Upper lobe of left lung (tissue), 6 donors: ENCODE measurements at places on chromosomes 16 and 17.

- no peak for DNase-seq
Measured at GRCh38 chr16:61421111-61421510, 615.1 kb downstream of the CDH8 start.

- no peak for DNase-seq
Measured at GRCh38 chr17:48818361-48818841, 1.4 kb upstream of the TTLL6 start.

GRCh38 chr17:12422651-12423050 lies 243.0 kb upstream of the MYOCD start:
- peak; percentile 39 for DNase-seq

DNA sequence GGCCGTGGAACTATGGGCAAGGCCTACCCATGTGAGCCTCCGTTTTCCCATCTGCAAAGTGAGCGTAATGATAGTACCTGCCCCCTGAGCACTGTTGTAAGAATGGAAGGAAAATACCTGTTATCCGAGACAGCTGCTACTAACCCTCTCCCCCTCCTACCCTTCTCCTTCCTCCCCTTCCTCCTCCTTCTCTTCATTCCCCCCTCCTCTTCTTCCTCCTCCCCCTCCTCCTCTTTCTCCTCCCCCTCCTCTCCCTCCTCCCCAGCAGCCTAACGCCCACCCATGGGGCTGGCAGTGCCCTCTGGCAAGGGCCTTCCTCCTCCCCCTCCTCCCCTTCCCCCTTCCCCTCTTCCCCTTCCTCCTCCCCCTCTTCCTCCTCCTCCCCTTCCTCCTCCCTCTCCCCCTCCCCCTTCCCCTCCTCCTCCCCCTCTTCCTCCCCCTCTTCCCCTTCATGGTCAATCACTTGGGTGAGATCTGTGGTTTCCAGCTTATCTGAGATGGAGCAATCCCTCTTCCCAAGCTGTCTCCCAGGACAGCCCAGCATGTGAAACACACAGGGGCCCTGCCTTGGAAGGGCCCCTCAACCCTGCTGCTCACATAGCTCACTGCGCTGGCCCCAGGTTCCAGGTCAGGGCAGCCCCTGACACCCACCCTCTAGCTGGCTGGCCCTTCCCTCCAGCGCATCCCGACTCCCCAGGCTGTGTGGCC lies 6.4 kb downstream of the ZFPM1 start:
- DNase-seq = no peak

- no peak for DNase-seq
Measured at GRCh38 chr16:1311738-1312466, 2.5 kb downstream of the UBE2I start.

- DNase-seq = peak; percentile 79
Measured at GRCh38 chr17:79809530-79810129, 12.8 kb upstream of the CBX8 start.

- DNase-seq = no peak
Measured at GRCh38 chr17:737561-738113, 5.2 kb downstream of the TLCD3A start.

DNA sequence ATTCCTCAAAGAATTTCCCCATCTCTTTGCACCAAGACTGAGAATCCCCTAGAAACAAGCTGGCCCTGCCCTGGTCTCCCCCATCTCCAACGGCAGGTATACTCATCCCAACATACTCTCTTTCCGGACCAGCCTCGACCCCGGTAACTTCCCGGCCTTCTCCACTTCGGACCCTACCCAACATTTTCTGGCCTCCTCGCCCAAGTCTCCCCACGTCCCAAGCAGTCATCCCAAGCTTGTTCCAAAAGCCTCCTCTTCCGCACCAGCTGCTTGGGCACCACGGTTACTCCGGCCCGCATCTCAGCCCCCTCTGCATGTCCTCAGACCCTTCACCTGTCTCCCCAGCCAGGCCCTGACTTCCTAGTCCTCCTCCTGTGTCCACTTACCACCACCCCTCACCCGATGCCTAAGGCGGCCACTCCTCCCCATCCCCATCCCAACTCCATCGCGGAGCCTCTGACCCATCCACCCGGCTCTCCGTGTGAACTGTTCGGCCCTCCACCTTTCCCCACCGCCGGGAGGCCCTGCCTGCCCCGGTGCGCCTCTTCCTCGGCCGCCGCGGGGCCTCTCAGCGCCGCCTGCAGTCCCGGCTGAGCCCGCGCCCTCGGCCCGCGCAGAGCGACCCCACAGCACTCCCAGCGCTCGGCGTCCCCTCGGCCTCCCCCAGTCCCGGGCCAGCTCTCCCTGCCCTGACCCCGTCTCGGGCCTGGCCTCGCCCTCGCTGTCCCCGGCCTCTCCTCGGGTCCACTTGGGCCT lies 994 bp downstream of the PITPNA start:
- DNase-seq = no peak

GRCh38 chr17:48747445-48748363 lies 19.2 kb upstream of the HOXB13 start:
- DNase-seq = no peak

- DNase-seq = no peak
Measured at GRCh38 chr17:73400915-73401545, 89.2 kb upstream of the CDC42EP4 start.

- DNase-seq = no peak
Measured at GRCh38 chr17:19023209-19023999, 18.8 kb upstream of the FAM83G start.

- no peak for DNase-seq
Measured at GRCh38 chr17:5352681-5353289, 66.7 kb downstream of the NUP88 start.

- no peak for DNase-seq
Measured at GRCh38 chr17:75835654-75835987, 8.6 kb downstream of the UNC13D start.

DNA sequence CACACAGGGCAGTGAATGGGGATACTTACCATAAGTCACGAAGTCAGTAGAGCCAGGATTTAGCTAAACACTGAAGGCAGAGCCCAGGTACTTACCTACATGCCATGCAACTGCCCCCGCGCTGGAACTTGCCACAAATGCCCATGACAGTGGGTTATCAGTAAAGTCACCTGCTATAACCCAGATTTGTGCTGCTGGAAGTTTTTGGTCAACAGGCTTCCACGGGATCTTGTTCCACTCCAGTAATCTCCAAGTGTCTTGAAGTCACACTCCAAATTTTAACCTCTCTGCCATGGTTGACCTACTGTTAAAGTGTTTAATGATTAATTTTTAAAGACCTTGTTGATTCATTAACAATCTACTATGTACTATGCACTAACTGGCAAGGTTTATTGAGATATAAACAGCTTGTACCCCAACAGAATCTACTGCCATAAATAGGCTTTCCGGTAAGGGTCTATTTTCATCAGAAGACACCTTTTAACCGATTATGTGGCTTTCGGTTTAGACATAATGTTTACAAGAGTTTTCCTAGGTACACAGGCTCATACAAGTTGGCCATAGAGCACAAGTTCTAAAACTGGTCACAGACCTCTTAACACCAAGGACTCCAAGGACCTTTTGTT lies 6.3 kb upstream of the SLC5A11 start:
- no peak for DNase-seq

GRCh38 chr16:10777356-10777755 lies 33.7 kb downstream of the NUBP1 start:
- DNase-seq = no peak

DNA sequence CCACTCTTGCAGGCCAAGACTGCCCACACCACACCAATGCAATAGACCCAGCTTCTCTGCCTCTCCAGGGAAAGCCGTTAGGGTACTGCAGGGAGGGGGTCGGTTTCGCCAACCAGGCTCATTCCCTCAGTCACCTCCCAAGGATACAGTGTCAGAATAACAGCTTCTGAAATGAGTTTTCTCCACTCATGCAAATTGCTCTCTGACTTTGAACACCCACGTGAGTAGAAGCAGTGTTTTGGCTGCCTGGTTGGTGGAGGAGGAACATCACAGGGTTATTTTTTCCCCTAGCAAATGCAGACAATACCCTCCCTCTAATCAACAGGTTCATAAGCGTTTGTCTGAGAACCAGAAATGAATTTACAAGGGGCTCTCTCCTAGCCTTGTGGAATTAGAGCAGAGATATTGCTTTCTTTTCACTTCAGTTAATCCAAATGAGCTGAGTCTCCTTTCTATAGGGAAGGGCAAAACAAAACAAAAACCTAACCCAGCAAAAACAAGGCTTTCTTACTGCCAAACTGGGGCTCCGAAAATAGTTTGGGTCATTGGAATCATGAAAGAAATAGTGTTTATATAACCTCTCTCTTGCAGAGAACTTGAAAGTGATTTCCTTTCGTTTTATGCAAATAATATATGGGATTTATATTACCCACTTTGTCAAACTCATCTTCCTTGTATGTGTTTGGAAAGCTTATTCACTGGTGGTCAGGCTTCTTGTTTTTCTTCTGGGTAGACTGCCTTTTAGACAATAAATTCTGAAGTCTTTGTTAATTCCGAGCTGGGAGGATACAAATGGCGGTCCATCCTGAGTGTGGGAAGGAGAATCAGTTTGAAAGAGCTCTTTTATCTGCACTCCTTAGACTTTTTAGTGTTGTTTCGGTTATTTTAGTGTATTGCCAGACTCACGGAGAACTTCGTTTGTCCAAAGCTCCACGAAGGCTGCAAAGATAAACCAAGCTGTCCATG lies 229.9 kb downstream of the MSI2 start:
- no peak for DNase-seq

GRCh38 chr17:65359016-65359415 lies 202.4 kb downstream of the AXIN2 start:
- DNase-seq = no peak

GRCh38 chr17:17056156-17056539 lies 13.9 kb downstream of the MPRIP start:
- DNase-seq = no peak

DNA sequence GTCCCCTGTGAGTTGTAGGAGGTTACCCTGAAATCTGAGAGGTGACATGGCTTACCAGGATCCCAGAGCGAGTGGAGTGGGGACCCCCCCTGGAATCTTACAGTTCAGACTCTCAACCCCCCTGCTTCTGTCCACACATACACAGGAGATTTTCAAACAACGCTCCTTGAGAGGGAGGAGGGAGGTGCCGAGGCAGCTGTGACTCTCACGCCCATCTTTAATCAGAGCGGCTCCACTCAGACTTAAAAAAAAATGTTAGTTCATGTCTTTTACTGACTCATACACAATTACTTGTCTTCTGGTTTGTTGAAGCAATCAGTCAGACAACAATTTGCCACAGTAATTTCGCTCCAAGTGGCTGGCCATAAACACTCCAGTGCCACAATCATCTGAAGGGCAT lies 15.4 kb upstream of the TMEM220 start:
- no peak for DNase-seq

DNA sequence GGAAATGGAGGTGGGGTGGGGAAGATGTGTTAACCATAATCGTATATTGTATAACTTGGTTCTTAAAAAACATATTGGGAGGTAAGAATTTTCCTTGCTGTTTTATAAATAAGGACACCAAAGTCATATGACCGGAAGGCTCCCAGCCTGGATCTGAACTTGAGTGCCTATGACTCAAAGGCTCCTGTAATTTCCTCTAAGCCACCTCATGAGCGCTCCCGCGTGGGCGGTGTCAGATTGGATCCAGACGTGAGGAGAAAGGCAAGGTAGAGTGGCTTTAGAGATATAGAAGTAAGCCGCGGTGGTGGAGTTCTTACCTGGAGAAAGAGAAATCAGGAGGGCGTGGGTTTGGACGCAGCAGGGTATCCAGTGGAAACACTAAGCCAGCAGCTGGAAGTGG lies 196.2 kb upstream of the NLRP1 start:
- no peak for DNase-seq

- DNase-seq = no peak
Measured at GRCh38 chr17:4340914-4341615, 25.4 kb downstream of the UBE2G1 start.

DNA sequence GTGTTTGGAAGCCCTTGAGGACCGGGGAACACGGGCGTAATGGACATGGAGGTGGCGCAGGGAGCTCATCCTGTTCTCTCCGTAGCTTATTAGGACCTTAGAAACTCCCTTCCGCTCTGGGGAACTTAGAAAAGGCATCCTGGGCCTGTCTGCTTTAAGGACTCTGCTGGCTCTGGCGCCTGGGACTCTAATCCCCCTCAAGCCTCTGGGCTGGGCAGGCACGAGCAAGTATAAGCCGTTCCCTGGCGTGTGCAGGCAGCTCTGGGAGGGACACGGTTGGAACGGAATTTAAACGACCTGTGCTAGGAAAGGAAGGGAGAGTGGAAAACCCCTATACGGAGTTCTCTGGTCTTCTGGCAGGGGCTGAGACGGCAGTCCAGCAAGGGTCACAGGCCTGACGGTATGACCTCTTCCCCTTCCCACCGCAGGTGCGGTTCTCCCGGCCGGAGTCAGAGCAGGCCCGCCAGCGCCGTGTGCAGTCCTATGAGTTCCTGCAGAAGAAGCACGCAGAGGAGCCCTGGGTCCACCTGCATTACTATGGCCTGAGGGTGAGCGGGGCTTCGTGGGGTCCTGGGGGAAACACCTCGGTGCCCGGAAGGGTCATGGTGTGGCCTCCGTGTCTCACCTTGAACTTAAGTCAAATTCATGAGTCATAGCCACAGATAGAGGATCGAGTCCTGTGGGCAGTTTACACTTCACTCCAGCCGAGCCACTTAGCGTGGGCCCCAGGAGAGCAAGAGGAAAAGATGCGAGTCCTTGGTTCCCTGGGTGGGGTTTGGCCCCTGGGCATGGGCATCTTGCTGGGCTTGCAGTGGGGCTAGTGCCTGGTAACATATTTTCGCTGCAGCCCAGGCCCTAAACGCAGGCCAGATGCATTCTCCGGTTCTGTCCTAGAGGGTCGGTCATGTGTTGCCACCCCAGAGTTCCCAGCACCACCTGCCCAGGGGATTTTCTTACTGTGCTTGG lies 17.7 kb downstream of the POLR3E start:
- DNase-seq = peak; percentile 57

DNA sequence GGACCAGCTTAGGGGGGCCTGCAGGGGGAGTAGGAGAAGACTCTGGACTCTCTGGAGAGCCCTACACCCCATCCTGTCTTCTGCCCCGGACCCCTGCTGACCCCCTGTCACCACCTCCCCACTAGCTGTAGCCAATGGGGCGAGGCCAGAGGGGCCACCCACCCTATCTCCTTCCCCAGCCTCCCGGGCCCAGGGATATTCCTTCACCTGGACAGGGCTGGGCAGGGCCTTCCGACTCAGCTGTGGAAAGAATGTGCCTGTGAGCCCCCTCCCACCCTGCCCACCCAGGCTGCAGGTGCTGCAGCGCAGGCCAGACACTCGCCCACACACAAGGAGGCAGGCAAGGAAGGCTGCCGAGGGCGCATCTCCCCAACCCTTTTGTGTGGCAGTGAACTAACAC lies 23.0 kb downstream of the TSPOAP1 start:
- DNase-seq = no peak

- DNase-seq = no peak
Measured at GRCh38 chr16:76574651-76575050, 297.4 kb downstream of the CNTNAP4 start.

DNA sequence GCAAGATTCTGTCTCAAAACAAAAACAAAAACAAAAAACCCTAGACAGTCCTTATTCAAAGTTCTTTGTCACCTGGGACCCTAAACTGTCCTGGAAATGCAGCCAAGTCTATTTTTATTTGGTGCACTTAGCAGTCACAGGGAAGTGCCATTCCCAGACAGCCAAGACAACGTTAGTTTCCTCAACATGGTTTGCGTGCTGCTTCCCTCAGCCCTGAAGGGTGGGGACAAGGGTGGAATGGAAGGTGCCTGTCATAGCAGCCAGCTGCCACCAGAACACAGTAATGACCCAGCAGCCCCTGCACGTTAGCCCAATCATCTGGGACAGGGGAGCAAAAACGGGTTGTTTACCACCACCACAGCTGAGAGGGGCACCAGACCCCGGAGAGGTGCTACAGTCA lies 16.9 kb downstream of the CREBBP start:
- no peak for DNase-seq
